SW480 (cell line): ENCODE measurements at places on chromosomes 12 and 14.

DNA sequence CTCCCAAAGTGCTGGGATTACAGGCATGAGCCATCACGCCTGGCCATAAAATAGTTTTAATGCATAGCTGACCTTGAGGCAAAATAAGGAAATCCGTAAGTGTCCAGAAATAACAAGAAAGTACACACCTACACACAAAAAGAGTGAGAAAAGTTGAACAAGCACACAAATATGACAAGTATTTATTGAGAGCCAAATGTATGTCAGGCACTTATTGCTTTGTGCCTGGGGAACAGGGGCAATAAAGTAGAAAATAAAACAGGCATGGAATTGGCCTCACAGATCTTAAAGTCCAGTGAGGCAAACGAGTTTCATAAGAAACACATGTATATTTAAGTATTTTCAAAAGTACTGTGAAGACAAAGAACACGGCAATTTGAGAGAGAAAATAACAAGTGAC is 103.7 kb downstream of the ERGIC2 start:
- no peak for DNase-seq

GRCh38 chr12:57444744-57445143 is 10.2 kb downstream of the INHBC start:
- no peak for DNase-seq

GRCh38 chr12:123151457-123152454 is 866 bp upstream of the PITPNM2 start:
- DNase-seq, result no peak

DNA sequence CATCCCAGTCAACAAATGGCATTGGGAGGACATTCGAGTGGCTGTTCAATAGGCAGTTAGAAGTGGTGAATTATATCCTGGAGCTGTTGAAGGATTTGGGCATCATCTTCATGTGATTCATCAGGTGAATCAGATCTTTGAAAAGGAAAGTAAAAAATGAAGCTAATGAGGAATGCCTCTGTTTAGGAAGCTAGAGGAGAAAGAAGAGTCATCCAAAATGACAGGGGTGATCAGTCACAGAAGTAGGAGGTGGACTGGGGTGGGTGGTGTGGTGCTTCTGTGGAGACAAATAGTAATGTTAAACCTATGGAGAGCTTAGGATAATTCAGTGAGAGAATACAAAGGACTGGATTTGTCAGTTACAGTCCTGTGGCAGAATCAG is 32.7 kb downstream of the DIP2B start:
- peak; percentile 55 for DNase-seq

DNA sequence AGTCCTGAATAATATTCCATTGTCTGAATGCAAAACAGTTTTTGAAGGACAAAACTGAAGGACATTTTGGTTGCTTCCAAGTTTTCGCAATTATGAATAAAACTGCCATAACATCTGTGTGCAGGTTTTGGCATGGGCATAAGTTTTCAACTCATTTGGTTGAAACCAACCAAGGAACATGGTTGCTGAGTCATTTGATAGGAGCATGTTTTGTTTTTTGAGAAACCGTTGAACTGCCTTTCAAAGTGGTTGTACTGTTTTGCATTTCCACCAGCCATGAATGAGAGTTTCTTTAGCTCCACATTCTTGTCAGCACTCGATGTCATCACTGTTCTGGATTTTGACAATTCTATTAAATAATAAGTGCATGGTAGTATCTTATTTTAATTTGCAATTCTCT is 23.0 kb upstream of the GSG1 start:
- DNase-seq, result no peak

- DNase-seq, result no peak
These were observed 32.6 kb downstream of the DDX11 start for GRCh38 chr12:31106101-31106803.

- no peak for DNase-seq
These were observed 21.1 kb upstream of the ADAM20 start for GRCh38 chr14:70555890-70556289.

DNA sequence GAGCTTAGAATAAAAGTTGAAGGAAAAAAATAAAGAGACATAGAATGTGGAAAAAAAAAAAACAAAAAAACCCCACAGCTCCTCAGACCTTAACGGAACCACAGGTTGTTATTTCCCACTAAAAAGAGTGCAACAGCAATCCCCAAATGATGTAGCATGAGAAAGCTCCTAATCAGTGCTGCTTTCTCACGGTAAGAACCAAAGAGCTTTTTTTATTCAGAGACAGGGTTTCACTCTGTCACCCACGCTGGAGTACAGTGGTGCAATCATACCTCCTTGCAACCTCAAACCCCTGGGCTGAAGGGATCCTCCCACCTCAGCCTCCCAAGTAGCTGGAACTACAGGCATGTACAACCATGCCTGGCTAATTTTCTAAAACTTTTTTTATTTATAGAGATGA is 13.3 kb downstream of the NDUFA12 start:
- no peak for DNase-seq

DNA sequence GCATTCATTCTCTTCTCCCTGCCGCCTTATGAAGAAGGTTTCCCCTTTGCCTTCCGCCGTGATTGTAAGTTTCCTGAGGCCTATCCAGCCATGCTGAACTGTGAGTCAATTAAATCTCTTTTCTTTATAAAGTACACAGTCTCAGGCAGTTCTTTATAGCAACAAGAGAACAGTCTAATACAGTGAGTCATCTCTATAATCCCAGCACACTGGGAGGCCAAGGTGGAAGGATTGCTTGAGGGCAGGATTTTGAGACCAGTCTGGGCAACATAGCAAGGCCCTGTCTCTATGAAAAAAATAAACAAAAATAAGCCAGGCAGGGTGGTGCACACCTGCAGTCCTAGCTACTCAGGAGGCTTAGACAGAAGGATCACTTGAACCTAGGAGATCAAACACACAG is 259.9 kb downstream of the CEP128 start:
- no peak for DNase-seq
